ENCODE measurements at places on chromosomes 7 and 10.

DNA sequence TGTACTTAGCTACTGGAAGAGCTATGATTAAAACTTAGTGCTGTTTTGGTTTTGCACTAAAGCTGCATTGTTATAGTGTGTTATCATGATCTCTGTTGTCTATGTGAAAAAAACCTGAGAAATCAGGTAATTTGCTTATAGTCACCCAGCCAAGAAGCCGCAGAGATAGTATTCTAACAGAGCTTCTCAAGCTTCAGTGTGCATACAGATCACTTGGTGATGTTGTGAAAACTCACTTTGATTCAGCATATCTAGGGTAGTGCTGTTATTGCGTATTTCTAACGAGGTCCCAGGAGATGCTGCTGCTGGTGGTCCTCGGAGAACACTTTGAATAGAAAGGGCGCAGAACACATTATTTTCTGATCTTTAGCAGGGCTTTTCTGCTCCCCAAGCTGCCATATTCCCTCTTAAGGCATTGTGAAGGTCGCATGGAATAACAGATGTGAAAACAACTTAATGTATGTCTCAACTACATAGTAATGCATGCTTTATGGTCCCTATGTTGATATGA is 68.4 kb upstream of the PDCD4 start:
- DNase-seq = no peak

DNA sequence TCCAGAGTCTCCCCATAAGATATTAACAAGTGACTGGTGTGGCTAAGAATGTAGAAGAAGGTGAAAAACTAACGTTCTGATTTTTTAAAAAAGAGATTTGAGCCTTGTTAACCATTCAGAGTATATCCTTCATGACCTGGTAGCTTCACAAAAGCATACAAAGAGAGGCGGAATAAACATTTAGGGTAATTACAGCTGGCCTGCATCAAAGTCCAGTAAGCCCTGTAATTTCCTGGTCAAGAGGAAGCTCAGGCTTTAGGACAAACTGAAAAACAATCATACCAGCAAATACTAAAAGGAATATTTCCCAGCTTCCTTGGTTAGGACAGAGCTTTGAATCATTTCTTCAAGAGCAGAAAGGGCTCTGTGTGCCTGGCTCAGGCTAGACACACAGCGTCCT is 165.2 kb downstream of the COBL start:
- DNase-seq = no peak

DNA sequence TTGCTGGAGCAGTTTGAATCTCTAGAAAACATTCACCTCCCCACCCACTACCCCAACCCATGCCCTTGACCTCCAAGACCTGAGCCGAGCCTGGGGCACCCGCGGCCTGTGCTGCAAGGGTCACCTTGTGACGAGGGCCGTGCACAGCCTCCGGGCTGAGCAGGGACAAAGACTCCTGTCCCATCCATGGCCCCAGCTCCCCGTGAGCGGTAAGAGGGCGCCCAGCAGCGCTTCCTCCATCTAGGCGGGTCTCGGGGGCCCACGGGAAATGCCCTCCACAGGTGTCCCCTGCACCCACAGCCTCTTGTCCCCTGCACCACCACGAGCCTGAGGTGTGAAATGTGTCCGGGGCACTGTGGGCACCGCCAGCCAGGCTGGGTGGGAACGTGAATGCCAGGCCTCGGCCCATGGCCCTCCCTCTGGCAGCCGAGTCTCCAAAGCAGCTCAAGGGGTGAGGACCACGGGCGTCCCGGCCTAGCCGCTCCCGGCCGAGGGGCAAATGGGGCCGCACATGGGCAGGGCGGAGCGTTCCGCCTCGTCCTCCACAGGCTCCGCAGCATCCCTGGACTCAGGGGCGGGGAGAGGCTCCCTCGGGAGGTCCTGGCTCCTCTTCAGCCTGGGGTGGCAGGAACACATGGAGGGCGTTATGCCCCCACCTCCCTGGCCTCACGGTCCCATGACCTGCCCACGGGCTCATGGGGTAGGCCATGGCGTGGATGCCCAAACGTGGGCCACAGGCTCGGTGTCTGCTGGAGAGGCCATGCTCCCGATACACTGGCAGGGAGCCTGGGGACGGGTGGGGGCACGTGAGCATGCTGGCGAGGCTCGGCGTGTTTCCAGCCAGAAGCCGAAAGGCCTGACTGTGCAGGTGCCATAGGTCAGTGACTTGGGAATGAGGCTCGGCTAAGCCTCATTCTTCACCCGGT is 21.1 kb downstream of the DPYSL4 start:
- no peak for DNase-seq

DNA sequence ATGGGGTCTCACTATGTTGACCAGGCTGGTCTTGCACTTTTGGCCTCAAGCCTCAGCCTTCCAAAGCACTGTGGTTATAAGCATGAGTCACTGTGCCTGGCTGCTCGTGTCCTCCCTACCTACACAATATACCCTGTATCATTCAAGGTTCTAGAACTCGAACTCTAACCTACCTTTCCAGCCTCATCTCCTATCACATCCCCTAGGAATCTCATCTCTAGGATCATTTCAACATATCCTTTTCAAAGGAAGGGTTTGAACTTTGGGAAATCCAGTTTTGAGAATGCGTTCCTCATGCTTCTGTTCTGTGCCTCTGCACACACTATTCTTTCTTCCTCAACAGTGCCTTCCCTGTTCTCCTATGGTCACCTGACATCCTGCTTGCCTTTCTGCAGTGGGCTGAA is 87.8 kb upstream of the RHEB start:
- no peak for DNase-seq

DNA sequence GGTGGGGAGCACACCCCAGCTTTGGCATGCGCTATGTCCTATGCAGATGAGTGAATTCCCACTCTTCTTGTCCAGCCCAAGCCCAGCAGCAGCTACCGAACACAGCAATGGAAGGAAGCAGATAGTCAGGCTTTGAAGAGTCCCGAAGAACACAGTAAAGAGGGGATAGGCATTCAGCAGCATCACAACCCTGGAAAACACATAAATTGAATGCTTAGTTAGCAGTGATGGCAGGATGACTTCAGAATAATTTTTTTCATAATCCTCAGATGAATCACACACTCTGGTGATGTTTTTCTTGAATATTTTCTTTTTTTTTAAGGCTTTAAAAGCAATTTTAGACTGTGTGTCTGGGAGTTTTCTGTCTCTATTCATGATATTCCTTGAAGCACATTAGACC is 95.8 kb downstream of the CFAP58 start:
- no peak for DNase-seq

DNA sequence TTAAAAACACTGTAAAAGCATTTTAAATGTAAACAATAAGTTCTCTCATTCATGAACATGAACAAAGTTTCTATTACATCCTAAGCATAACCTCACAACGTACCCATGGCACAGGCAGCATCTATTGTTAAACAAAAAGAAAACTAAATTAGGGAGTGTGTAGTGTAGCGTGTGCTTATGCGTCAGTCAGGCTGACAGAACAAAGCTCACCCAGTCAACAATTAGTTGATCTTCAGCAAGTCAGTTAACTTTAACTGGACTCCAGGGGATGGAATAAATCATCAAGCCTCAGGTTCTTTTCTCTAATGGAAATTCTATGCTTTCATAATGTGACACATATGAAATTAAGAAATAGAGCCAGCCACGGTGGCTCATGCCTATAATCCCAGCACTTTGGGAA is 91.6 kb upstream of the ODAD2 start:
- no peak for DNase-seq

GRCh38 chr10:68211669-68212068 is 20.2 kb downstream of the ATOH7 start:
- no peak for DNase-seq

GRCh38 chr10:85548034-85548433 is 818.6 kb downstream of the GRID1 start:
- no peak for DNase-seq

DNA sequence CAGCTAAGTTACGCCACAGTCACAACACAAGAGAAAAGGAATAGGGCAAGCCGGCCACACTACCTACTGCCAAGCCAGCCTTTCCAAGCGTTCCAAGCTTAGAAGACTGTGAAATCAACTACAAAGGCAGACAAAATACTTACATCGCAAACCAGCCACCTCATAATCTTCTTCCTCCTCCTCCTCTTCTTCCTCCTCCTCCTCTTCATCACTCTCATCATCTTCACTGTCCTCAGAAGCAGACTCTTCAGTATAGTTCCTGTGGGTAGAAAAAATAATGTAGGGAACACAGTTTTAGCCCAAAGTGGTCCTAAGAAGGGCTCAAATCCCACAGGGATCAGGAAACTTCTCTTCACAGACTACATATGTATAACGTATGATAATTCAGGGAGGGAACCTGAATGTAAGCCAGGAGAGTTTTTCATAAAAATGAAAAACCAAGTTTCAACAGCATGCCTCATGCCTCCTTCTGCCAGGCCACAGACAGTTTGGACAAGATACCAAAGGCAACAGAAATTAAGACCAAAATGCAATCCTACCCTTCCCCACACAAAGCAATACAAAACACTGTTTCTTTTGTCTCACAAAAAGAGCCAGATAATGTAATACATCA is 13.6 kb downstream of the FZD9 start:
- no peak for DNase-seq

GRCh38 chr10:49369216-49370162 is 26.4 kb downstream of the DRGX start:
- DNase-seq = no peak

DNA sequence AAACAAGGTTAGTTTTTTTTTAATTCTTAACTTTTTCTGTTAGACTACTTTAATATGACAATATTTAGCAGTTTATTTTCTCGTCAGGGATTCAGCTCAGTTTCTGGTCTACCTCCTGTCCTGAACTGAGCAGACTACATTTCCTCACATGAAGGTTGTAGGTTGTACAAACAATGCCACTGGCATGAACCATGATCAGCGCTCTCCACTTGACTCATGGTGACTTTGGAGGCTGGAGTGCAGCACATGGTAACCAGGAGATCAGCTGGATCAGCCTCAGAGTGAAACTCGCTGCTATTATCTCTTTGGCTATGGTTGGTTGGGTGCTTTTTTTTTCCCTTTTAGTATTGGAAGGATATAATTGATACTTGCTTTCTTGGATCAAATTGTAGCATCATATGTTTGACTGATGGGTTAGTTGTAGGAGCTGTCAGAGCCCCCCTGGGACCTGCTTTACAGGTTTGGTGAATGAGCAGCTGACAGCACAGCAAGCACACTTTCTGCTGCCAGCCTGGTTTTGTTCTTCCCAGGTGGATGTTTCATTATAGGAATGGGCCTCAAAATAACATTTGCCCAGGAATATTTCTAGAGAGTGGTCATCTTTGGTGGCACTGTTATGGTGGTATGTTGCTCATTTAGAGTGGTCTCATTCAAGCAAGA is 556.4 kb downstream of the AUTS2 start:
- DNase-seq = no peak

GRCh38 chr7:157690833-157691585 is 354.2 kb downstream of the DNAJB6 start:
- DNase-seq = no peak

GRCh38 chr7:121235201-121235600 is 93.6 kb upstream of the WNT16 start:
- DNase-seq = no peak

DNA sequence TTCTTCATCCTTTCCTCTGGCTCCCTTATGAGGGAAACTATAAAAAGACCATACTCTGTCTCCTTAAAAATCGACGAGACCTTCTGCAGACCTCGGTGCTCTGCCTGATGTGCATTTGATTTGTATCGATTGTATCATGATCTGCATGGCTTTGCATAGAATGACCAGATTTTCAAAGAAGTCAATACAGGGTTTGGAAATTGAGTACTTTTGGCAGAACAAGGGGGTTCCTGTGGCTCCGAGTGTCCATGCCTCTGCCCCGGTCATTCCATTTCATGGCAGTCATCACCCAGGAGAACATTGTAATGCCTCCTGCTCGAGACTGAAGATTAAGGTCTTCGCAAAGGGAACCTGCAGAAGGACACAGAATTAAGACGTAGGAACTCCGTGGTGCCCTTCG is 685 bp downstream of the CASP2 start:
- DNase-seq = no peak

DNA sequence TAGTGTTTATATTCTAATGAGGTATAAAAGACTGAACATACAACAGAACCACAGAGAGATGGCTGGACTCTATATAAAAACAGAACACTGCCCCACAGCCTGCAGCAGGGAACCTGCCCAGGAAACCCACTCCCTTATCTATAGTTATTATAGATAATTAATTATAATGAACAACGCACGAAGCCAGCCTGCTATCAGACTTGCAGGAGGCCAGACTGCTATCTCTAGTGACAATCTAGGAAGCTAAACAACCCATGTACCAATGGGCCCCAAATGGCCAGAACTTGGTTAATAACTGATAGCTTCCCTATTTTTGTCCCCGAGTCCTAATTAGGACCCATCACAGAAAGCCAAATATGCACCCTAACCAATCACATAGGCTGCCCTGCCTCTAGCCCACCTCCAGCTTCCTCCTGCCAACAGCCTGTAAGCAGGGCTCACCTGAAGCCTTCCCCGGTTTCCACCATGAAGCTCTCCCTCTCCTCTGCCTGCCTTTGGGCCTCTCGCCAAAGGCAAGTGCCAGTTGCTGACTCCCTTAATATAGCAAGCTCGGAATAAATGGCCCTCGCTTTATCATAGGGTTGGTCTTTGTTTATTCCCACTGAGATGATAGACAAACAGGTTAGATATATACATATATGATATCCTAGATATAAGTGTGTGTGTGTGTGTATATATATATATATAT is 74.5 kb downstream of the SYPL1 start:
- no peak for DNase-seq

DNA sequence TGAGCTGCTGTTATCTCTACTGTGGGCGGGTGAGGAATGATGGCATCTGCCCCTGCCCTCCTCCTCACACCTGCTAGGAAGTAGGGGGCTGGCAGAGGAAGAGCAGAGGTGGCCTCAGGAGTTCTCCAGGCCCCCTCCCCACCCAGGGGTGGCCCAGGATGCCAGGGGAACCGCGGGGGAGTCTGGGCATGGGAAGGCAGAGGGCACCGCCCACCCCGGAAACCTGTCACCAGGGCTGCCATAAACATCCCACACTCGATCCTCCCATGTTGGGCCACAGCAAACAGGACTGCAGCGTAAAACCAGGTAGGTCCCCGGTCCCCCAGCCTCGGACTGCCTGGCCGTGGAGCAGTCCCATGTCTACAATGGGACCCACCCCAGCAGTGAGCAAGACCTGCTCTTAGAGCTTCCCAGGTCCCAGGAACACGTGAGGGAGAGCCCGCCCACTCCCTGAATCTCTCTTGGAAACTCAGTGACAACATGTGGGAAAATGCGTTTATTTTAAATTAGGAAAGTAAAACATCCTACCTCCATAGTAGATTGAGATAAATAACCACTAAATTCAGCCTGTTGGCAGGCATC is 23.4 kb downstream of the EBF3 start:
- DNase-seq = no peak

Measured in activated CD4-positive, alpha-beta T cell treated with anti-CD3 and anti-CD28 coated beads for 4 hours (primary cell).